ENCODE measurements at places on chromosomes 7 and 10. TPM values are rescaled to one million over a fixed set of nuclear protein-coding genes. Genes with fewer than 3 reads are reported as not detected.

DNA sequence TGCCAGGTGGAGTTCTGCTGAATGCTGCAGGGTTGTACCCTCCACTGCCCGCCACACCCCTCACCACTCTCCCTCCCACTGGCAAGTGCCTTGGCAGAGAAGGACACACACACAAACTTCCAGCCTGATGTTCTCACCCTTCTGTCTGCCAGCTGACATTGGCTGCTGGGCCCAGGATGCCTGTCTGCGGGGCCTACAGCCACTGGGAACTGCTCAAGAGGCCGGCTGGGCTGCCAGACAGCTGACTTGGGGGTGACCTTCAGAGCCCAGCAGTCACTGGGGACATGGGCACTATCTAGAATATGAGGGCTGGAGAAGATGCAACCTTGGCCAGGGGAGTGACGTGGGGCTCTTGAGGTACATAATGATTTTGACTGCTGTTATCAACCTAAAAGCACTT, 157.1 kb downstream of the SH3PXD2A start:
- no peak for DNase-seq

Gene ZNF365
- 0.55 TPM for total RNA-seq

Gene LRRC18
- total RNA-seq, result 2.6 TPM

DNA sequence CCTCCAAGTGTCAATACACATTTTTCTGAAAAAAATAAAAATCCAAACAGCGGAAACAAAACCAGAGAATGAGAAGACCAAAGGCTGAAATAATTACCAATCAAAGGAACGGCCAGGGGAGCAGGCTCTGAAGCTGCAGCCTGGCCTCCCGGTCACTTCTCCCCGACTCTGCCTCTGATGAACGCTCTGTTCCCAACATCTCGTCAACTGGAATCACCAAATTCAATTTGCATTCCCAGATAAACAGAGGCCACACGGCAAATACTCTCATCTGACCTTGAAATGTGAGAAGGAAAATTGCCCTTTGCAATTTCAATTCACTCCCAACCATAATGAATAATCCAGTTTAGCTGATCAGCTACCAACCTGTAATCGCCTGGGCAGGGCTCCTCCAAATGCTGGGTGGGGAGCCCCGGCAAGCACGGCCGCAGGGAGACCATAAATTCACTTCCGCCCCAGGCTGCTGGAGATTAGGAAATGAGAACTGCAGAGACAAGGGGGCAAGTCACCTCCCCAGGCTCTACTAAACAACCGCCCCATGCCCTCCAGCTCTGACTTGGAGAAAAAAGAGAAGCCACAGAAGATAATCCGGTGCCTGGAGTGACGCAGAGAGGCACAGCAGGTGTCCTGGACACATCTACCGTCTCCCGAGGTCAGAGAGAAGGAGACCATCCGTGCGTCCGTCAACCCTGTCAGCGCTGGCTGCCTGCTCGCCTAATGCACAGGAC, 153.2 kb downstream of the MAD1L1 start:
- no peak for DNase-seq

GRCh38 chr10:77022671-77023070, 614.9 kb downstream of the KCNMA1 start:
- no peak for DNase-seq

Data from prostate gland (tissue), 2 donors.